ENCODE measurements at places on chromosomes 11 and 22.

- no peak for DNase-seq
These were observed 1.5 kb downstream of the A4GALT start for GRCh38 chr22:42719133-42719532.

DNA sequence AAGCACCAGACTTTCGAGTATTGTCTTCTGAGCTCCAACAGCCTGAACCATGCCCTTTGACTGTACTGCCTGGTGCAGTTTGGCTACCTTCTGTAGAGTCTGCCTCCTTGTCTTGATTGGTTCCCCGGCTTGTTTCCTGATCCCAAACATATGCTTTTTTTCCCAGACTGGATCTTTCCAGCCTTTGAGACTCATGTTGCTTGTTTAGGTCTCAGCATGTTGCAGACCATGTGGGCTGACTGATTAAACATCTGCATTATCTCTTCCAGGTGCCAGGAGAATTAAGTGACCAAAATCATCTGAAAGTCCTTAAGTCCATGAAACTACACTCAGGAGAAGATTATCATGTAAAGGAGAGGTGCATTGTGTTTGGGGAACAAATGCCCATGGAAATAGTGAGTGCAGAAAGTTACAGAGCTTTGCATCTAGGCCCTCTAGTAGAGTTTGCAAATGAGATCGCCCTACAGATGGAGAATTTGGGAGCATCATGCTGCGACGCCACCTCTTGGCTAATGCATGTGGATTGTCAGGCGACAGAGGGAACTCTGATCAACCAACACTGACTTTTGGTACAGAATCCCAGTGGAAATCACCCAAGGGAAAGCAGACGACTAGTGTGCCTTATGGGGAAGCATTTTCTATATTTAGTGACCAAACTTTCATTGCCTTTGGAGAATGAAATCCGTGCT, 188.8 kb downstream of the BLID start:
- no peak for DNase-seq

GRCh38 chr11:132471466-132471865, 1060.8 kb downstream of the OPCML start:
- DNase-seq, result no peak

DNA sequence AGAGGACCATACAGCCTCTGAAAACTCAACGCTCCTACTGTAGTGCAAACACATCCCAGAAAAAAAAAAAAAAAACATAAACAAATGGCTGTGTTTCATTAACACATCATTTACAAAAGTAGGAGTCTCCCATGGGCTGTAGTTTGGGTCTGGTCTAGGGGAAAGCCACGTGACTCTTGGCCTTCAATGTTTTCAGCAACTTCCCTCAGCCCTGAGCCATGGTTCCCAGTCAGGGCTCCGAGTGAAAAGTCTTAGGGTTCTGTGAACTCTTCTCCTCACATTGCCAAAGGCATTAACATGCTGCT, 58.5 kb downstream of the CSNK2A3 start:
- DNase-seq, result no peak
